Activated effector memory CD4-positive, alpha-beta T cell treated with Interleukin-2 at 50 U/mL for 16 hours (primary cell): ENCODE measurements at places on chromosomes 16 and 17.

DNA sequence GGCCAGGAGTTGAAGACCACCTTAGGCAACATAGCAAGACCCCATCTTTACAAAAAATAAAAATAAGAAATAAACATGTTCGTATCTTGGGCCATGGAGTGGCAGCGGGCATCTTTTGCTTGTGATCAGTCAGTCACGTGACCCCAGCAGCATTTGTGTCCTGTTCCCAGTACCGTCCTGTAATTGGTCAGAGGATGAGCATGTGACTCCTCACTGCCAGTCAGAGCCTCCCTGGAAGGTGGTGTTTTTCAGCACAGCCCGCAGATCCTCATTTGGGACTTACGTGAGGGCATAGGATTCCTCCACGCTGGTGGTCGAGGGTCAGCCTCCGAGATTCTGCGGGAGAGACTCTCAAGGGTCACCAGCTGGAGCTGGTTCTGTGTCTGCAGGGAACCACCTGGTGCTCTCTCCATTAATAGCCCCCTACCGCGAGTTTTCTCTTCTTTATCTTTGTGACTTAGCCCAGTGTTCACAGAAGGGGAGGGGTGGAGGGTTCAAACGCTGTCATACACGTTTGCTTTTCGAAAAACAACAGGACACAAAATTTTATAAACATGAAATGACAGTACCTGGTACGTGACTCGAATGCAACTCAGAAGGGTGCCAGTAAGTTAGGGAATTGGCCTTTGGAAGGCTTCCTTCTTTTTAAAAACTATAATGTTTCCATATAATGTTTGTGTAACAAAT, 17.2 kb downstream of the MRC2 start:
- DNase-seq: no peak

DNA sequence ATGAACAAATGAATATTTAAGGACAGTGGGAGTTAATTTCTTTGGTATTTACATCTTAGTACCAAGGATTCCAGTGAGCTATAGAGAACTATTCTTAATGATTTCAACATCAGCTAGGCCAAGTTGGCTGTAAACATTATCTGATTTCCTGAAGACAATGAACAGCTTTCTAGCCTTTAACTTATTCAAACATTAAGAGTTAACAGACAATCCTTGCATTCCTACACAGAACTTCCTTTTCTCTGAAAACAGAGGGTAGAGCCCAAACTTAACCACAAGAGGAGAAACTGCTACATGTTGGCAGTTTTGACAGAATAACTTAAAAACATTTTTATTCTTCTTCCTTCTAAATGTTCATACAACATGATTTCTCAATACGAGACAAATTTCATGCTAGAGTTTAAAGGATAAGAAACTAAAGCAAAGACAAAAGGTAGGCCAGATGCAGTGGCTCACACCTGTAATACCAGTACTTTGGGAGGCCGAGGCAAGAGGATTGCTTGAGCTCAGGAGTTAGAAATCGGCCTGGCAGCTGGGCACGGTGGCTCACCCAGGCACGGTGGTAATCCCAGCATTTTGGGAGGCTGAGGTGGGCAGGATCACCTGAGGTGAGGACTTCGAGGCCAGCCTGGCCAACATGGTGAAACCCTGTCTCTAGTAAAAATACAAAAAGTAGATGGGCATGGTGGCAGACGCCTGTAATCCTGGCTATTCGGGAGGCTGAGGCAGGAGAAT, 4.4 kb downstream of the CRLF3 start:
- DNase-seq: no peak

DNA sequence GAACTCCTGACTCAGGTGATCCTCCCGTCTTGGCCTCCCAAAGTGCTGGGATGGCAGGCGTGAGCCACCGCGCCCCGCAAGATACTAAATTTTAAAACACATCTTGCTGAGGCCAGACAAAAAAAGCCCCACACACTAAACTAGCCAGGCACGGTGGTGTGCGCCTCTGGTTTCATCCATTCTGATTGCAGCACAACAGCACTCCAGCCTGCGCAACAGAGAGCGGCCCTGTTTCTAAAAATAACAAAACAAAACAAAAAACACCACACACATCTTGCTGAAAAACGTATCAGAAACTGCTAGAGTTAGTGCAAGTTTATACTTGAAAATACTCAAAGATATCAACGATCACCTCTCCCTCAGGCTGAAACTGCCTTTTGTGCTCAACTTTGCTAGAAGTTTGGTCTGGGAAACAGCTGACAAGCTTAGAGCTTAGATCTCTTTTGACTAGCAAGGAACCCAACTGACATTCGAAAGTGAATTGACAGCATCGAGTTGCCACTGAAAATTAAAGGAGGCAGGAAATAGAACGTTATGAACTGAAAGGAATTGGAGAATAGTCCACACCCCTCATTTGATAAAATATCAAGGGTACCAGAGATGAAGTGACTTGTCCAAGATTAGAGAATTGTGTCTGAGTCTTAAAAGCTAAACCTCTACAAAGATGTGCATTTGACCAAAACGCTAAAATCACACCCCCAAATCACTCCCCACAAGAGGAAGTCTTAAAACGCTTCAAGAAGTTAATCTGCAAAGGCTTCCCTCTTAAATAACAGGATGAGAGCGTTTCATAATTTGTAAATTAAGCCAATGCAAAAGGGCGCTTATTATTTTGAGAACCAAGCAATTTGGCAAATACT, 908 bp downstream of the COG4 start:
- DNase-seq: no peak

DNA sequence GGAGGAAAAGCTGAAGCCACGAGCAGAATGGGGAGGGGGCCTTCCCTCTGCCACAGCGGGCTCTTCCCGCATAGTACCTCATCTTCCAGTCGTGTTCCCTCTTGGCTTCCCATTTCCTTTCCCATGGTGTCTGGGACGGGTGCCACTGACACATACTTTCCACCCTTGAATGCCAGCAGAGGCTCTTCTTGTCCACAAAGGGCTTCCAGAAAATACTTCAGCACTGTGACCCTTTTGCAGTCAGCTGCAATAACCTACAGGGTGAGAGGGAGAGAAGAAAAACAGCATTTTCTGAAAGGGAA, 30.7 kb downstream of the HIC1 start:
- DNase-seq: no peak

DNA sequence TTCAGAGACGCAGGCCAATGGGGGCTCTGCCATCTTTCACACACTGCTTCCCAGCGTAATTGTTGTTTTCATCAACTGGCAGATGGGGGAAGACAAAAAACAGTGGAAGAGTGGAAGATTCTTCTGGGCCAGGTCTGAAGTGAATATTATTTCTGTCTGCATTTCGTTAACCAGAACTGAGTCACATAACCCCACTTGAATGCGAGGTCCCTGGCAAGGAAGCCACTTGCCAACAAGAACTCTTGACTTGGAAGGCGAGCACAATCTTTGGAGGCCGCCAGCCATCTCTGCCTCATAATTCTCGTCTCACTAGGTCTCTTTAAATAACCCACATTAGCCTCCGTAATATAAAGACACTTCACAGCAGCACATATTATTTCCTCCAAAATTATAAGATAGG, 75.4 kb downstream of the CYB561 start:
- no peak for DNase-seq

GRCh38 chr16:48161906-48162305, 6.1 kb upstream of the ABCC12 start:
- DNase-seq: no peak

DNA sequence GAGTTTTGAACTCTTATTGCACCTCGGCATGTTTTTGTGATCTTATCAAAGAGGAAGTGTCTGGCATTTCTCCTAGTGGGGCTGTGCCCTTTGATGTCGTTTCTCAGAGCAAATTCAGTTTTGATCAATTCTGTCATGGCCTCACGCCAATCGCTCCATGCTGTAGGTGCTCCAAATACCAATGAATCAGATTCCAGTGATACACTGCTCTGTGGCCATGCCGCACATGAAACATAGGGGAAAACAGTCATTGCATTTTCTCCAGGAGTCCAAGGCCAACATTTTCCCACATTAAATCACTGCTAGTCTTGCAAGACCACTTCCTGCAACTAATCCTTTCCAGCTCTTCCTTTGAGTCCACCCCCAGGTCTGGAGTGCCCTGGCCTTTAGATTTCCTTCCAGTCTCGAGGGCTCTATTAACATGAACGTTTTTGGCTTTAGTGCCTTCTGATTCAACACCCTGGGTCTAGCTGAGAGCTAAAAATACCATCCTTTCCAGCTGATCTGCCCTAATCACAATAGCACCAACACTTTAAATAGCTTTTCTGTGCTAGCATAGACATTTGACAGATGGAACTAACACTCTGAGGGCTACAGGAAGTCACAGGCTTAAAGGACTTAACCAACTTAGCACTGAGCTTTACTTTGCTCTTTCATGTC, 18.2 kb upstream of the RASL10B start:
- DNase-seq: no peak

GRCh38 chr17:63290351-63290750, 155.8 kb downstream of the CYB561 start:
- no peak for DNase-seq

GRCh38 chr16:7513429-7513828, 180.8 kb downstream of the RBFOX1 start:
- DNase-seq: no peak

DNA sequence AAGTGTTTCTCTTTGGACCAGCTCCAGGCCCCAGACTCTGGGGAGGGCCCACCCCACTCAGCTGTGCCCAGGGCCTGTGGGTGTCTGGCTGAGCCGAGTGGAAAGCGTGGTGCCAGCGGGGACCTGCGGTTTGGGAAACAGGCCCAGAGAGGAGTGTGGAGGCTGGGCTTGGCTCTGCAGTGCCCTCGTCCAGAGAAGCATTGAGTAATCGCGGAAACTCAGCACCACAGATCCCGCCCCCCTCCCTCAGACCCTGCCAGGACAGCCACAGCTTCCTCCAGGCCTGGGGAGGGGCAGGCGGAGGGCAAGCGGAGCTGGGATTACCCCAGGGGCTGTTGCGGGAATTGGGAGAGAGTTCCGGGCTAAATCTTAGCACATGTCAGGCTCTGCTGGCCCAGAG, 14.6 kb upstream of the PITPNA start:
- no peak for DNase-seq

- no peak for DNase-seq
Observed at GRCh38 chr17:79835470-79835899, 3.8 kb downstream of the CBX4 start.

- DNase-seq: peak; percentile 71
Observed at GRCh38 chr17:44708401-44709263, at the start of gene DBF4B. Gene DBF4B (plus strand): TSS chr17:44708665. CDS start chr17:44708821, 156 bp downstream.

DNA sequence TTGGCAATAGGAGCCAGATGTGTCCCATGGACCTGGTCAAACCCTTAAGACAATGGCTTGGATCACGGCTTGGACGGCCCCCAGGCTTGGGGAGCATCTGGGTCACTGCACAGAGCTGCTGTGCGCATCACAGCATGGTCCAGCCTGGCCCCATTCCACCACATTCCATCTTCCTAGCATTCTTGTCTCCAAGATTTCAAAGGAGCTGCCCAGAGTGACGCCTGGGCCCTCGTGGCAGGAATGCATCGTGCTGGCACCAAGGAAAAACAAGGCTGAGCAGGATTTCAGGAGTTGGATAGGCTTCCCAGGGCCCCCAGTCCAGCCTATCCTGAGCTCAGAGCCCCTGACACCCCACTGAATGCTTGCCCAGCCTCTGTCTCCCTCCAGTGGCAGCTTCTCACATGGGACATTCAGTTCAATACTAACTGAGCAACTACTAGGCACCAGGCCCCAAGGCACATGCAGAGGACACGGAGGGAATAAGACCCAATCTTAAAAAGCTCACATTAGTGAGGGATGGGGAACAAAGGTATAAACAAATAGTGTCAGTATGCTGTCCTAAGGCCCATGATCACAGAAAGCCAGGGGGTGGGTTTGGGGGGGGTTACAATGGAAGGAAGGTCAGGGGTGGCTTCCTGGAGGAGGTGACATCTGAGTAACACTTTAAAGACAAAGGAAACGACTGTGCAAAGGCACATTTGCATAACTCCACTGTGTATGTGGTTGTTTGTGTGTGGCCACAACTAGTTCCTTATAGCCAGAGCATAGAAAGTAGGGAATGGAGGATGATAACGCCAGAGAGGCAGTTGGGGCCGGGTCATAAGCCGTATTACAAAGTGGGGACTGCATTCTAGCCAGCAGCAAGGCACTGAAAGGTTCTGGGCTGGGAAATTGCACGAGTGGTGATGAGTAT, 34.1 kb downstream of the TK2 start:
- DNase-seq: no peak

- DNase-seq: no peak
Observed at GRCh38 chr16:30372038-30372712, 1.9 kb upstream of the TBC1D10B start.

DNA sequence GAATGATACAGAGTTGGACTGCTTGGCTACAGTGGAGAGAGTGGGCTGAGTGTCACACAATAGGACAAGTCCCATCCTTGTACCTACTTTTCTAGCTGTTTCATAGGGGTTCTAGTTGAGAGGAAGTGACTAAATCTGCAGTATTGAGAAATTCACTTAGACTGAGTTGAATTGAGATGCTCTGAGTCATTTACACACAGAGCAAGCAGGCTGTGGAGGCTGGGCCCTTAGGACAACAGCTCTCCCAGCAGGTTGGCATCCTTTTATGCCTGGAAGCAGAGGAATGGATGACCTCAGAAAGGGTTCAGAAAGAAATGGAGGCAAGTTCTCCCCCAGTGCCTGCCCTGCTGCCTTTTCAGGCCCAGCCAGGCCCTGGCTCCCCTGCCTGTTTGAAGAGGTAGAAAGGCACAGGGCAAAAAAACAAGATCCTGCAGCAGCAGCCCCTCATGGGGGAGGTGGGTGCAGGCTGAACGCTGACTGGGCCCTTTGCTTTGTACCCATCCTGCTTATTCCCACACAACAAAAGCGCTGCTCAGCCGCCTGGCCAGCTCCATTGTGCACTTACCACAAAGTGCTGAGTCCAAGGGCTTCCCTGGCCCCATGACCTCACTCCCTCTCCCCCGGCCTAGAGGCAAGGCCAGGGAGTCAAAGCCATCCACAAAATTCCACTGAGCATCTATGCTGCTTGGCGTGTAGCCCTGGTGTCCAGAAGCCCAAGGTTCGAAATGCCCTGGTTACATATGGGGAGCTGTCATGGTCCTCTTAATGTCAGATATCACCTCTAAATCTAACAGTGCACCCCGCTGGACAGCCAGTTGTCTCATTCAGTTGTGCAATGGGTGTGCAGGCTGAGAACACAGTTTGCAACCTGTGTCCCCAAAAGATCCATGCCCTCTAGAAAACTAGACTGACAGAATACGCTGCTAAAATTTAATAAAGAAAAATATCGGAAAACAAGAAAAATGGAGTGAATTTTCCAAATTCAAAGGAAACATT, 5.4 kb upstream of the CRYBA1 start:
- no peak for DNase-seq

GRCh38 chr16:81310045-81310644, 4.6 kb upstream of the GAN start:
- no peak for DNase-seq

DNA sequence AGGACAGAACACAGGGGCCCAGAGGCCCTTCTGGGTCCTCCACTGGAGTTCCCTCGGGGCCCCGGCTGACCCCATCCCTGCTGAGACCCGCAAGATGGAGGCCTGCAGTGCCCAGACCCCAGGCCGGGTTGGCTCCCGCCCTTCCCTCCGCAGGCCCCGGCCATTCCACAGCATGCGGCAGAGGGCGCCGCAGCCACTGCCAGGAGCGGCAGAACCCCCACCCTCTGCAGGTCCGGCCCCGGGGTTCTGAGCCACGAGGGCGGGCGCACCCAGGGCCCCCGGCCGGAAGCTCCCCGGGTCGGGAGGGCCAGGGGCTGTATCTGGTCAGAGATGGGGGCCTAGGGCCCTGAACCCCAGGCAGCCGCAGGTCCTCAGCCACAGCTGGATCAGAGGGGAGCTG, 2.4 kb upstream of the PERCC1 start:
- no peak for DNase-seq

GRCh38 chr16:66261826-66262225, 104.7 kb upstream of the CDH5 start:
- no peak for DNase-seq

GRCh38 chr17:78356101-78356713, 3.7 kb downstream of the SOCS3 start:
- DNase-seq: peak; percentile 78

GRCh38 chr17:34736611-34737010, 157.2 kb downstream of the TMEM132E start:
- no peak for DNase-seq
